ENCODE measurements at places on chromosomes 5 and 9. TPM values are rescaled to one million over a fixed set of nuclear protein-coding genes. Genes with fewer than 3 reads are reported as not detected.
A peak's percentile ranks its signal among the peaks of the same experiment; 100 is the strongest.

GRCh38 chr5:137954131-137954879 lies 65.0 kb downstream of the PKD2L2 start:
- H3K4me1 ChIP-seq: no peaks in the 10 kb centered on the region
- no peaks in the 10 kb centered on the region for H3K27me3 ChIP-seq
- H3K27ac ChIP-seq: no peak overlapping the region
- no peak overlapping the region for H3K4me3 ChIP-seq
- DNase-seq: no peak

The C5orf34 gene
- total RNA-seq: 7.0 TPM

DNA sequence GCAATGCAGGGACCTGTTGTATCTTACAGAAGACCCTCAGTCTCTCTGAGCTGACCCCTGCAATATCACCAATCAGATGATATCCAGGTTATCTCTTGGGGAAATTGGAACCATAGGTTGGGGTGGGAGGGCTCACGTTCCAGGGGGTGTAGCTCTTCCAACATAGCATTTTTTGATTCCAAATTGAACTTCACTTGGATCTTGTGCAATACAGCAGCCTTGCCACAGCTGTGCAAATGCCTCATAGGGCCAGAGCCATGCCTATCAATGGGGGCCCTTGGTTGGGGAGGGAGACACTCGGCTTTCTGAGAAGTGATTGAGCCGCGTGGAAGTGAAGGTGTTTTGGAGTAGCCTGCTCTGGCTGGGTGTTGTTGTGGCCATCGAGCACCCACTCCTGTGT lies 117.2 kb upstream of the PITX1 start:
- peaks cover 1% of the 10 kb centered on the region for H3K4me1 ChIP-seq
- H3K4me3 ChIP-seq: no peak overlapping the region
- H3K36me3 ChIP-seq: no peaks in the 10 kb centered on the region
- peak overlapping the region; percentile 44 for H3K27ac ChIP-seq

DNA sequence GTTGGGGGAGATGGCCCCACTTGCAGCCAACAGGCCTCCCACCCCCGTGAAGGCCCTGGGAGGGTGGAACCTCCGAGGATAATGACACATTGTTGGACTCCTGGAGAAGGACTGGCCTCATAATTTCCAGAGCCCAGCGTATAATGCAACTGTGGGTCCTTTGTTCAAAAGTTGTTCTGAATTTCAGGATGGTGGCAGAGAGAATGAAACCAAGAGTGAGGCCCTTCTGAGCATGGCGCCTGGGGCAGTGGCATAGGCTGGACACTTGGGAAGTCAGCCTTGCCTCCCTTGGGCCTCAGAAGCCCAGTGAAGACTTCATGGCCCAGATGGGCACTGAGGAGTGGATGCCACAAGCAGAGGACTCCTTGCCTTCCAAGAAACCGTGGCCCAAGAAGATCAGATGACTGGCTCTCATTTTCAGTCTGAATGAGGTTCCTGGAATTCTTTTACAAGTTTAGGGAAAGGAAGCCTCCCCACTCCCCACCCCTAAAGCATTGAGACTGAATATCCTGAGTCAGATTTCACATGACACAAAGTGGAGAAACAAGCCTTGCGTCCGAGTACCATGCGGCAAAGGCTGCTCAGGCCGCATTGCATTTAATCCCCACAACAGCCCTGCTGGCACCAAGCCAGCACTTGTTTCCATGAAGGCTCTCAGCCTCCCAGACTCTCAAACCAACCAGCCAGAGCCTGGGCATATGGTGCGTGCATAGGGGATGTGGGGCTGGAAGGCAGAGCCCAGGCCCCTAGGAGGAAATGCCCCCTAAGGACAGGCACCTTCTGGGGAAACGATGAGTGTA lies 96.7 kb upstream of the SMIM23 start:
- H3K36me3 ChIP-seq: no peaks in the 10 kb centered on the region
- H3K27me3 ChIP-seq: peaks cover 2% of the 10 kb centered on the region
- H3K27ac ChIP-seq: no peak overlapping the region
- no peaks in the 10 kb centered on the region for H3K4me1 ChIP-seq
- no peak overlapping the region for H3K4me3 ChIP-seq

The MEIKIN gene
- not detected for total RNA-seq

The CCDC152 gene
- total RNA-seq: not detected

GRCh38 chr5:6746244-6746643 lies 33.0 kb downstream of the TENT4A start:
- H3K27ac ChIP-seq: no peak overlapping the region
- DNase-seq: no peak
- no peaks in the 10 kb centered on the region for H3K27me3 ChIP-seq
- no peak overlapping the region for H3K4me3 ChIP-seq
- H3K36me3 ChIP-seq: peaks cover 2% of the 10 kb centered on the region

The SLC22A4 gene
- total RNA-seq: 1.7 TPM

DNA sequence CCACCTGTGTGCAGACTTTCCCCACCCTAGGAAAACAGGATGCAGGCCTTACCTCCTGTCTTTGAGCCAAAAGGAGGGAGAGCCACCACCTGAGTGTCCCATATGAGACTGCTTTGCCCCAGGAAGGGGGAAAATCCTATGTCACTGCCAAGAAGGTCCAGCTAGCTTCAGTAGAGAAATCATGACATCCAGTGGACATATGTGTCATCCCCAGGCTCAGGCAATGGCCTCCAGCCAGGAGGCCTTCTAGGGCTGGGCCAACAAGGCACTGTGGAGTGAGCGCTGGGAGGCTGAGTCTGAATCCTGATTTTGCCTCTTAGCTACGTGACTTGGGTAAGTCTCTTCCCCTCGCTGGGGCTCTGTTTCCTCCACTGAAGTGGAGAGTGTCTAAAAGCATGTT lies 60.2 kb downstream of the SMIM23 start:
- no peaks in the 10 kb centered on the region for H3K27me3 ChIP-seq
- H3K4me3 ChIP-seq: no peak overlapping the region
- DNase-seq: no peak
- H3K27ac ChIP-seq: no peak overlapping the region
- no peaks in the 10 kb centered on the region for H3K4me1 ChIP-seq

DNA sequence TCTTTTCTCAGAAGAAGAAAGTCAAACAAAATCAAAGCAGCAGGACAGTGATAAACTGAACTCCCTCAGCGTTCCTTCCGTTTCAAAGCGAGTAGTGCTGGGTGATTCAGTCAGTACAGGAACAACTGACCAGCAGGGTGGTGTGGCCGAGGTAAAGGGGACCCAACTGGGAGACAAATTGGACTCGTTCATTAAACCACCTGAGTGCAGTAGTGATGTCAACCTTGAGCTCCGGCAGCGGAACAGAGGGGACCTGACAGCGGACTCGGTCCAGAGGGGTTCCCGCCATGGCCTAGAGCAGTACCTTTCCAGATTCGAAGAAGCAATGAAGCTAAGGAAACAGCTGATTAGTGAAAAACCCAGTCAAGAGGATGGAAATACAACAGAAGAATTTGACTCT lies 2.7 kb downstream of the CAMLG start:
- no peak for DNase-seq
- no peak overlapping the region for H3K27ac ChIP-seq

DNA sequence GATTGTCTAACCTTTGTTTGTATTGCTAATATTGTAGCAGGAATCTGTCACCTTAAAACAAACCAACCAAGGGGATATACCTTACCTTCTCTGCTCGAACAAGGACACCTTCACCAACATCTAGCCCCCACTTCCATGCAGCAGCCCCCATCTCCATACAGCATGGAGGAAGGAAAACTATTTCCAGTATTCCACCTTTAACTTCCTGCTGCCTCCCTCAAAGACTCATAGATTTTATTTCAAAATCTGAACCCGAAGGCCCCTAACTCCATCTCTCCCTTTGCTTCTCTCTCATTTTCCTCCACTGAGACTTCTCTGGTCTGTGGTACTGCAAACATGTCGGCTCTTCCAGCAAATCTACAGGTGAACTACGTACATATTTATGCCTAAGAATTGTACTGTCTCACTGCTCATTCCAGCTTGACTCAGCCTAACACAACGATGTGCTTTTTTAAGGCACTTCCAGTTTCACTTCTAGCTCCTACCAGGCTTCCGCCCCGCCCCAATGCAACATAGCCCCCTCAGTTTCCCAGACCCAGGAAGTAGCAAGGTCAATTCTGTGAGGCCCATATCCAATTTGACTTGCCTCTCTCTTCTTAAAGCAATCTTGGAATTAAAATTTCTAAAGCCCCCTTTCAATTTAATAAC lies 70.7 kb upstream of the RNF38 start:
- H3K27me3 ChIP-seq: no peaks in the 10 kb centered on the region
- no peak overlapping the region for H3K4me3 ChIP-seq
- no peaks in the 10 kb centered on the region for H3K36me3 ChIP-seq
- no peak for DNase-seq
- peak overlapping the region; percentile 3 for H3K27ac ChIP-seq

The FYB1 gene
- total RNA-seq: 1.3 TPM

DNA sequence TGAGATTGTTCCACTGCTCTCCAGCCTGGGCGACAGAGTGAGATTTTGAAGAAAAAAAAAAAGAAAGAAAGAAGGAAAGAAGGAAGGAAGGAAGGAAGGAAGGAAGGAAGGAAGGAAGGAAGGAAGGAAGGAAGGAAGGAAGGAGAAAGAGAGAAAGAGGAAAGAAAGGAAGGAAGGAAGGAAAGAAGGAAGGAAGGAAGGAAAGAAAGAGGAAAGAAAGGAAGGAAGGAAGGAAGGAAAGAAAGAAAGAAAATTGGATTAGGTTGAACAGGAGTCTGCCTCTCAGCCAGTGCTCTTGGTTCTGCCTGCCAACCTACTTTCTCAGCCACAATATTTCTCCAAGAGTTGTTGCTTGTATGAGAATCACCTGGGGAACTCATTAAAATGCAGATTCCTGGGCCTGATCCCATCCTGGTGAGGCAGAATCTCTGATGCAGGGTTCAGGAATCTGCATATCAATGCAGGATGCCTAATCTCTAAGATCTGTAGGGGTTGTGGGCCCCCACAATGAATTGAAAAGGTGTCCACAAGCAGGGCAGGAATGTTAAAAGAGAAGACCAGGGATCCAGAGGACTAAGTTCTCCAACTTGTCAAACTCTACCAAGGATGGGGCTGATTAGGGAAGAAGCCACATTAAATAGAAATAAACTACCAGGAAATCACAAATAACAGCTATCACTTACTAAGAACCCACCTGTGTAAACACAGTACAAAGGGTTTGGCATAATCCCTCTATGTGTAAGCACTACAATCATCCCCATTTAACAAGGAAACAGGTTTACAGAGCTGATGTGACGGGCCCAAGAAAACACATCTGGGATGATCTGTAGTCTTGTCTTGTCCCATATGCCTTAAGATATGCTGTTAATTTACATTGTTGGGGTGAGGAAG lies 23.4 kb upstream of the GALNT10 start:
- no peaks in the 10 kb centered on the region for H3K27me3 ChIP-seq
- no peak overlapping the region for H3K27ac ChIP-seq
- H3K4me1 ChIP-seq: no peaks in the 10 kb centered on the region
- H3K36me3 ChIP-seq: no peaks in the 10 kb centered on the region

DNA sequence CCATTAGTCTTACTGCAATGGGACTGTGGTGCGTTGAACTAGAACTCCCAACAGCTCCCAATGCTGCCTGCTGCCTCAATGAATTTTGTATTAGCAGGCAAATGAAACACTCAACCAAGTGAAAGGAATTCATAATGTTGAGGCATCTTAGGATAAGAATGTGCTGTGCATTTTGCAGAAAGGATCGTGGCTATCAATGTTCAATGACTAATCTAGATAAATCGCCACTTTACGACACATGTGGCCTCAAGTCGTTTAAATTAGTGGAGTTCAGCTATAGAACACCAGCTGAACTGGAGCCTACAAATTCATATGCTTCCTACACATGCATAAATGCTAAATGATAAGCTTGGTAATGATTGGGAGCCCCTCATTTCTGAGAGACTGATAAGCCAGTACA lies 318.4 kb downstream of the PSAT1 start:
- no peak overlapping the region for H3K4me3 ChIP-seq
- H3K27ac ChIP-seq: no peak overlapping the region
- H3K4me1 ChIP-seq: no peaks in the 10 kb centered on the region
- no peaks in the 10 kb centered on the region for H3K27me3 ChIP-seq
- DNase-seq: no peak

DNA sequence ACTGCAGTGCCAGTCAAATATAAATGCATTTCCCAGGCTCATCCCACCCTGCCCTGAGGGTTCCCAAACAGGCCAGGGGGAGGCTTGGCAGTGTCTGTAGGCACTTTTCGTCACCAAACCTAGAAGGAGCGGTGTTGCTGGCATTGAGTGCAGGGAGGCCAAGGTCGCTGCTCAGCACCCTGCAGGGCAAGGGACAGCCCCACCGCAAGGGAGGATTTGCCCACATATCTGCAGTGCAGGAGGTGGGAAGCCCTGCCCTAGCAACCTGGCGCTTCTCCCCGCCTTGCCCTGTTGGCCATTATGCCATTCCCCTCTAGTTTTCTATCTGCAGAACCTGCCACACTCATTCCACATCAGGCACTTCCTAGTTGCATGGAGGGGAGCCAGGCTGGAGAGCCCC lies 327.8 kb upstream of the ADCY2 start:
- no peak overlapping the region for H3K4me3 ChIP-seq
- H3K27ac ChIP-seq: no peak overlapping the region
- no peaks in the 10 kb centered on the region for H3K4me1 ChIP-seq

DNA sequence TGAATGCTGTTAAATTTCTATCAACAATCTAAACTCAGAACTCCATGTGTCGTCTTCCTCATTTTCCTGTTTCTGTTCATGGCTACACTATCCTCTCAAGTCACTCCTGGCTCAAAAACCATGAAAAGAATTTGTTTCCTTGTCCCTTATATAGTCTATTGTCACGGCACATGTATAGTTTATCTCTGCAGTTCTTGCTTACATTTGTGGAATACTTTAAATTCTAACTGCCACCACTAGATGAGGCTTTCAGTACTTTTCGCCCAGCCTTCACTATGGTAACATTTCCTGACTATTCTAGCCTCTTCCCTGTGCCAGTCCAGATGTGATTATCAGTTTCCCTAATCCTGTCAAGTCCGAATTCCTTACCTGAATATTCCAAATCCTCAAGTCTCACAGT lies 34.6 kb downstream of the PKD2L2 start:
- H3K27ac ChIP-seq: peak overlapping the region; percentile 6
- peaks cover 13% of the 10 kb centered on the region for H3K4me1 ChIP-seq
- no peak overlapping the region for H3K4me3 ChIP-seq
- peak; percentile 5 for DNase-seq
- no peaks in the 10 kb centered on the region for H3K27me3 ChIP-seq

GRCh38 chr9:124009531-124010217 lies 1.9 kb upstream of the LHX2 start:
- H3K27ac ChIP-seq: no peak overlapping the region
- H3K4me1 ChIP-seq: peaks cover 43% of the 10 kb centered on the region
- H3K36me3 ChIP-seq: no peaks in the 10 kb centered on the region
- H3K27me3 ChIP-seq: peaks cover 16% of the 10 kb centered on the region

DNA sequence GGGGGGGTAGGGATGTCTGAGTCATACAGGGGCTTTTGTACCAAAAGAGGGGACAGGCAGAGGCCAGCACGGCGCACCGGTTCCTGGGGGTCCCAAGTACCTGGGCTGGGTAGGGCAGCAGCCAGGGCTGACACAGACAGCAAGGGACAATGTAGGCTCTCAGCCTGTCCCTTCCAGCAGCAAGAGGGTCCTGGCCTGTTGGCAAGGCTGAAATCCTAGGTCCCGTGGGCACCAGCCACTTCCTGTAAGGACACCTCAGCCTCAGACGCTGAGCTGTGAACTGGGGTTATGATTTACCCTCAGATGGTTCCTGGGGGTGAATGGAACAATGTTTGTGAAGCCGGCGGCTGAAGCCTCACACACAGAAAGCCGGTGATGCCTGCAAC lies 41.3 kb downstream of the NACC2 start:
- no peak for DNase-seq
- peak overlapping the region; percentile 86 for H3K27ac ChIP-seq
- no peaks in the 10 kb centered on the region for H3K27me3 ChIP-seq
- H3K36me3 ChIP-seq: no peaks in the 10 kb centered on the region
- H3K4me1 ChIP-seq: peaks cover 30% of the 10 kb centered on the region

- peak within 1 kb of the TSS; percentile 26 for H3K27ac ChIP-seq
- H3K4me1 ChIP-seq: peaks cover 3% of the 10 kb centered on the region
- H3K36me3 ChIP-seq: no peaks in the 10 kb centered on the region
- H3K27me3 ChIP-seq: no peaks in the 10 kb centered on the region
- DNase-seq: no peak
Observed at GRCh38 chr5:72507231-72507906, at the start of gene ZNF366. ZNF366 (minus strand) TSS chr5:72507410; CDS start chr5:72461496, 45,914 bp downstream.

The PKD2L2 gene
- total RNA-seq: not detected

Measured in Caco-2 (cell line).